ENCODE measurements at places on chromosomes 2 and 18. TPM values are rescaled to one million over a fixed set of nuclear protein-coding genes. Genes with fewer than 3 reads are reported as not detected.

The LINC00305 gene
- not detected for total RNA-seq

DNA sequence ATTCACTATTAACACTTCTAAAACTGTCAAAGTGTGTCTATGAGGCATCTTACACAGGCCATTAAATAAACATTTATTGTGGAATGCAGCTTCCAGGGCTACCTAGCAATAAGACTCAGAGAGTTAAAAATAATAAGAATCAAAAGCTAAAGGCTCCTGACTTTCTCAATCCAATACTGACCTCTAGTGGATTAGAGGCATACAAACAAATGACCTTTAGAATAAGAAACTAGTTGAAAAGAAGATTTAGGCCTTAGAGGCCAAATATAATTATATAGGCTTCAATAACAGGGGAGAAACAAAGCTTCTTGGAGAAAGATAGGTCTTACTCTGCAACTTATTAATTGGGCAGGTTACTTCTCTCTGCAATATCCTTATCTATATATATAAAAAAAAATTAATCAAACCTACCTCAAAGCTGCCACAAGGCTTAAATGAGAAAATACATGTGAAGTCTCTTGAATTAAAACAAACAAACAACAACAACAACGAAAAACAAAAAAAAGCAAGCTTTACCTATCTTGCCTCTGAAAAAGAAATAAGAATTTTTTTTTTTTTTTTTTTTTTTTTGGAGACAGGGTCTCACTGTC, 246.1 kb downstream of the EXOC6B start:
- DNase-seq: peak; percentile 19

- no peak for DNase-seq
These were observed 17.4 kb upstream of the IHH start for GRCh38 chr2:219078126-219078525.

DNA sequence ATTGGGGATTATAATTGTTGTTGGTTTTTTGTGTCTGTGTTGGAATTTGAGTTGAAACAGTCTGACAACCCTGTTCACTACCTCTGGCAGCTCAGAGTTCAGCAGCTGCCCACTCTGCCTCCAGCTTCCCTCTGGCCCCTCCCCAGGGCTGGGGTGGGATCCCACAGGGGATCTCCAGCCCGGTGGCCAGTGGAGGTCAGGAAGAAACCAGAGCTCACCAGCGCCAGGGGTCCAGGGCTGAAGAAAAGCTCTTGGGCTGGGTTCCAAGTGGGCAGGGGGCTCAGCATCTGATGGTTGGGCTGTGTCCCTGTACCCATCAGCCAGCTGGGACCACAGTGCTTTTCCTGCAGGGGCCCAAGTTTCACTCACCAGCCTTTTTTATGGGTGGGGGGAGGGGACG, 16.5 kb upstream of the NCL start:
- no peak for DNase-seq

The PJVK gene
- total RNA-seq: 2.1 TPM

All from Daoy (cell line).